ENCODE measurements at places on chromosomes 2 and 18. TPM values are rescaled to one million over a fixed set of nuclear protein-coding genes. Genes with fewer than 3 reads are reported as not detected.

GRCh38 chr2:17079262-17079661 is 413.6 kb upstream of the CYRIA start:
- DNase-seq = no peak
- H3K4me3 ChIP-seq = no peak overlapping the region
- H3K36me3 ChIP-seq = no peaks in the 10 kb centered on the region
- H3K27me3 ChIP-seq = no peaks in the 10 kb centered on the region
- no peaks in the 10 kb centered on the region for H3K4me1 ChIP-seq

GRCh38 chr2:43146083-43146482 is 80.3 kb downstream of the ZFP36L2 start:
- no peaks in the 10 kb centered on the region for H3K27me3 ChIP-seq
- no peak overlapping the region for H3K4me3 ChIP-seq
- peaks cover 74% of the 10 kb centered on the region for H3K4me1 ChIP-seq
- H3K36me3 ChIP-seq = peaks cover 6% of the 10 kb centered on the region

- no peak overlapping the region for H3K4me3 ChIP-seq
- H3K27ac ChIP-seq = no peak overlapping the region
- no peaks in the 10 kb centered on the region for H3K27me3 ChIP-seq
- H3K4me1 ChIP-seq = no peaks in the 10 kb centered on the region
- DNase-seq = no peak
Measured at GRCh38 chr2:134379293-134379692, 125.4 kb downstream of the MGAT5 start.

ANKRD53 gene
- total RNA-seq = not detected

DNA sequence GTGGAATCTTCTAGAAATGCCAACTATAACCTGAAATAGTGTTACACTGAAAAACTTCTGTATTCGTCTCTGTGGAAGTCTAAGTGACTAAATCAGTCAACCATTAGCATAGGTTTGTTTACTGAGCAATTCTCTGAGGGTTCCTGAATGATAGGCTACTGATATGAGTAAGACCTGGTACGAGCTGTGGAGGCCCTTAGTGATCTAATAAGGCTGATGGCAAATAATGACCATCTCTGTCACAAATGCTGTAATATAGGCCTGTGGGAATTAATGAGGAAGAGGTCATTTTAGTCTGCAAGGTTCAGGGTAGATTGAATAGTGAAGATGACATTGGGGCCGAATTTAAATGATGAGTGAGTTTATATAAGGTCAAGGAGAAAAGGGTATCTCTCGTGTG is 82.5 kb downstream of the MGAT5 start:
- no peak for DNase-seq
- no peak overlapping the region for H3K4me3 ChIP-seq

DNA sequence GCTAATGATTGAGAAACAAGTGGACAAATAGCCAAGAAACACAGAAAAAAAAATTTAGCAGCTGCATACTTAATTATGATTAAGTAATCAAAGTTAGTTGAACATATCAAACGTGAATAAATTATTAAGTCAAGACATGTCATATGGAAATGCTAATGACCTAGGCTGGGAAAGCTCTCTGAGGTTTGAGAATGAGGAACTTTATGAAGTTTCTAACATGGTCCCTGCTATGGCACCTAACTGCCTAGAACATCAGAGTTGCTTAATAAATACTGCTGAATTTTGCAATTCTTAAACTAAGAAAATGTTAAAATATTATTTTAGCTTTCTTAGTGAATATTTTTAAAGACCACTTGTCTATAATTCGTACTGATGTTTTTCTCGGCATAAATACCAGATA is 99.8 kb downstream of the AFF3 start:
- no peaks in the 10 kb centered on the region for H3K36me3 ChIP-seq
- no peaks in the 10 kb centered on the region for H3K27me3 ChIP-seq
- no peak overlapping the region for H3K4me3 ChIP-seq
- no peak overlapping the region for H3K27ac ChIP-seq
- no peak for DNase-seq

GRCh38 chr2:159106109-159106508 is 137.7 kb downstream of the TANC1 start:
- no peak for DNase-seq
- H3K36me3 ChIP-seq = no peaks in the 10 kb centered on the region
- H3K4me1 ChIP-seq = no peaks in the 10 kb centered on the region
- peaks cover 5% of the 10 kb centered on the region for H3K27me3 ChIP-seq

GRCh38 chr2:144424559-144425240 is 95.2 kb downstream of the ZEB2 start:
- DNase-seq = no peak
- no peaks in the 10 kb centered on the region for H3K36me3 ChIP-seq
- H3K27ac ChIP-seq = no peak overlapping the region

SULT1C2 gene
- not detected for total RNA-seq

TCF23 gene
- not detected for total RNA-seq

FAM237A gene
- total RNA-seq = not detected

GRCh38 chr2:164015328-164016123 is 279.7 kb upstream of the FIGN start:
- no peak for DNase-seq
- no peak overlapping the region for H3K4me3 ChIP-seq
- no peaks in the 10 kb centered on the region for H3K36me3 ChIP-seq
- no peaks in the 10 kb centered on the region for H3K27me3 ChIP-seq
- no peaks in the 10 kb centered on the region for H3K4me1 ChIP-seq
- H3K27ac ChIP-seq = no peak overlapping the region

Data from activated CD4-positive, alpha-beta T cell treated with anti-CD3 and anti-CD28 coated beads, Interleukin-2, amount 10 ng/mL, durations not matched to agents 7 days and 5 days (primary cell).